IPS DF 19.7 (cell line): ENCODE measurements at places on chromosomes 2 and 18.
A peak's percentile ranks its signal among the peaks of the same experiment; 100 is the strongest.

DNA sequence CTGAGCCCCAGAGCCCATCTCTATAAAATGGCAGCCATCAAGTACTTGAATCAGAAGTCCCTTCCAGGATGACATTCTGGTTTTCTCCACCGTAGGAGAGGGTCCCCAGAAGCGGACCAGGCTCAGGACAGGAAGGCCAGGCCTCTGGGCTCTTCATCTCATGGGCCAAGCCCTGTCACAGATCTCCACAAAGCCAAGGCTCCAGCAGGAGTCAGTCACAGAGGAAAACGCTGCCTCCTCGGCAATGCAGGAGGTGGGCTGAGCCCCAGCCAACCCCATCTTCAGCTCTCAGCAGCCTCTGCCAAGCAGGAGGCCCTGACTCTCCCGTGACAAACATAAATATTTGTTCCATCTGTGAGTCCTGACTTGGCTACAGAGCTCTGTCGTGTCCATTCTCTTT, 39.4 kb upstream of the GPAT2 start:
- no peak for DNase-seq

DNA sequence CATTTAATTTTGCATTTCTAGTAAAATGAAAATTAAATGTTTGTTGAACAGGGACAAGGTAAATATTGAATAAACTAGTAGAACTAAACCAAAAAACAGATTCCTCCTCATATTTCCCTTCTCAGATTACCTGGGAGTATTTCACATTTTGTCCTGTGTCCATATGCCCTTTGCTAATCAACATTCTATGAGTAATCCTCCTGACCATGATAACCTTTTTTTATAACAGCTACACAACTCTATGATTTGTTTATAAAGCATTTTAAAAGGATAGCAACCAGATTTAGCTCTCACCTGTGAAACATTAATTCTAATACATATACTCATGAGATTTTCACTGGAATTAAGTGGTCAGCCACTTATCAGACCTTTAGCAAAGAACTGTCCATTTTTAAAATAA, 7.1 kb upstream of the DSG2 start:
- no peak for DNase-seq

DNA sequence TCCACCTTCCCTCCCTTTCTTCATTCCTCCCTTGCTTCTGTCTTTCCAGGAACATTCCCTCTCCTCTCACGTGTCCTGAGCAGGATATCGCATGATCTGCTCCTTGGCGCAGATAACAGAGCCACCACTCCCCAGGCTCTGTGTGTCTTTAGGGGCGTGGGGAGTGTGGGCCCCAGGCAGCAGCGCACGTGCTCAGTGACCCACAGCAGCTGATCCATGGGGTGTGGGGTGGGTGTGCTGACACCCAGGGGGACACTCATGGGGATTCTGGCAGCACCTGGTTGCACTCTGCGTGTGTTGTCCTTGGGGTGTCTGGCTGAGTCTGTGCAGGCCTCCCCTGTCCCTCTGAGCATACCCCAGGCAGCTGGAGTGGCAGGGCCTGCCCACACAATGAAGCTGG, 9.9 kb upstream of the FOSL2 start:
- no peak for DNase-seq

DNA sequence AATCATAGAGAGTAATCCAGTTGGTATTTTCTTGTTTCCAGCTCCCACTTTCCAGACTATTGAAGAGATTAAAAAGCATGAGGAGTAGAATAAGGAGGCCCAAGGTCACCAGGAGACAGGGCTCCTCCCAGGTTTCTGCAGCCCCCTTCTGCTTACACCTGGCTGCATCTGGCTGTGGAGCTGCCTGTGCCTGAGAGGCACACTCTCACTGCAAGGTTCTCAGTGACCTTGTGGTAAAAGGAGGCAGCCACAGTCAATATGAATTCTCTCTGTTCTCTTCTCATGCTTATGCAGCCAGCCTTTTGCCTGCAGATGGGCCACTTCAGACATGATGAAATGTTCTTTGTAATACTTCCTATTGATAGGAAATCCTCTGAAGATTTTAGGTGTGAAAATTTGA, 233.7 kb downstream of the MYO3B start:
- no peak for DNase-seq

DNA sequence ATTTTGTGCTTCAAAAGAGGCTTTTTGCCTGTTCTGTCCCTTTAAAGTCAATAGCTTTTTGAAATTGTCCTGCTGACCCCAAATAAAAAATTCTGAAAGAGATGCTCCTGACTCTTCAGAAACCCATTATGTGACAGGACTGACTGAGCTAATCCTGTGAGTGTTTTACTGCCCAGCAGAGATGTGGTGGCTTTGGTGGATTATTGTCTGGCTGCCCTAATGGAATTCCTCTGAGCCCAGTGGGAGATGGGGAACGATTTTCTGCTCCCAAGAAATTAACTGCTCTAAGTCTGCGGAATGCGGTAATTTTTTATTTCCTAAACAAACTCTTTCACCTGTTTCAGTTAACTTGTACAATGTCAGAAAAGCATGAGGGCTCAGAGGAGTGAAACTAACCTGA, 258.2 kb downstream of the IKZF2 start:
- DNase-seq, result no peak

DNA sequence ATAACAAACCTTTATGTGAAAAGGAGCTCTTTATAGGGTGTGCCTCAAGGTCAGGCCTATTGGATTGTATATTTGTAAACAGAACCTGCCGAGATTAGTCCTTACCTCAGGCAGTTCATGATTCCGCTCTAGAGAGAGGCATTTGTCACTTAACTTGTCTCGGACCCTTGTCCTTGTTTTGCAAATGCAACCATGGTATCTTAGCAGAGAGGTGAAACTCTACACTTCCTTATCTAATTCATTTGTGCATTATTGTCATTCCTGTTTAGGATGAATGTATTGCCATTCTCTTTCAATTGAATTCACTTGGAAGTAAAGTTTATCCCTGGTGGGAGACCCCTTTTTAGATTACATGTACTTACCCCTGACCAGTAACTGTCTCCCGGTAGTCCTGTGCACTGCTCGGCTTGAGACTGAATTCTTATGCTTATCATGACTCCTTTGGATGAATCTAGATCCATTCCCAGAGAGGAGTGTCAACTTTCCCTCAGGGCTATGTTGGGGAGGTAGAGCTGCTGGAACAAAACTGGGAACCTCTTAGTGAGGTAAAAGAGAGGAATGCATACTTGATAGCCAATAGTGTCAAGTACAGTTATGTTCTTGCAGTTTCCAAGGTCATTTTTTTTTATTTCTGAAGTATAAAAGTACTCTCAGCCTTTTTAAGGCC, 46.6 kb downstream of the SGPP2 start:
- peak; percentile 25 for DNase-seq

- no peak for DNase-seq
These were observed 485.2 kb upstream of the REG3G start for GRCh38 chr2:78540255-78540654.
